ENCODE measurements at places on chromosomes 1 and 21.

GRCh38 chr21:25934771-25935224 lies 200.0 kb downstream of the GABPA start:
- DNase-seq: no peak

- DNase-seq: no peak
Observed at GRCh38 chr1:1067284-1067859, 6.7 kb downstream of the RNF223 start.

DNA sequence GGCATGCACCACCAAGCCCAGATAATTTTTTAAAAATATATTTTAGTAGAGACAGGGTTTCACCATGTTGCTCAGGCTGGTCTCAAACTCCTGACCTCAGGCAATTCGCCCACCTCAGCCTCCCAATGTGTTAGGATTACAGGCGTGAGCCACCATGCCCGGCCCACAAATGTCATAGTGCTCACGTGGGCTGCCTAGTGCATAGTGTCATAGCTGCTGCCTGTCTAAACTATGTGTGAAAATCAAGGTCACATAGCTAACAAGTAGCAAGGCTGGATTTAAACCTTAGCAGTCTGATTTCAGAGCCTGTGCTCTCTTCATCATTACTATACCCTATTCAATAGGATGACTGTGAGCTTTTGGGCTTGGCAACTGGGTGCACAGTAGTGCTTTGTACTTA lies 10.3 kb downstream of the C1orf141 start:
- DNase-seq: no peak

DNA sequence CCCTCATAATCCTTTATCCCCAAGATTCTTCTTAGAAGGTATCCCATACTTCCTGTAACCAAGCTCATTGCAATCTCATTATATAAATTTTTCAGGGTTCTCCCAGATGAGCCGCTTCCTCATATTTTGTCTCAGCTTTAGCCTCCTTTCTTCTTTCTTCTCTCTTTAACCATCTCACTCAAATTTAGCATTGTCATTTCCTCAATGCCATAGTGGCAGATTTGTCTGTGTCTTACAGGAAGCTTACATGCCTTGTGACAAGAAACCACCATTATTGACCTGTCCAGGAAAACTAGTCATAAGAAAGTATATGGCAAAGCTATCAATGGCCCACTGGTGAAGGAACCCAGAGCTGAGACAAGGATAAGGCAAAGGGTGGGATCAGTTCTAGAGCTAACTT lies 6.0 kb upstream of the FCRL2 start:
- DNase-seq: no peak

DNA sequence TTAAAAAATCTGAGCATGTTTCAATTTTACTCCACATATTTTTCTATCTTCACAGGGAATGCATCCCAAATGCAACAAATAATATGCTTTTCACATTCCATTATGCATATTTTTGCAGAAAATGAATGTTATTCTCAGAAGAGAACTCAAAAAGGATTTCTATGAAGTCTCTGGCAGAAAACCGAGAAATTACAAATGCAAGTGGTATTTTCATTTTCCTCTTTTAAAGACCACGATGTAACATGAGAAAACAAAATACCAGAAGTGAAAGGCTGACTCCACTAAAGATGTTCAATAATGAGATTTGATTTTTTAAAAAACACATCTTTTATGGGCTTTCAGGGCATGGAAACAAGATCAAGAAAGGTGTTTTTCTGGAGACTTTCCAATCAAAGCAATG lies 5.0 kb upstream of the PDC start:
- no peak for DNase-seq

- no peak for DNase-seq
Observed at GRCh38 chr1:209561532-209561931, 22.0 kb upstream of the CAMK1G start.

GRCh38 chr1:111372336-111372965 lies 55.1 kb downstream of the OVGP1 start:
- no peak for DNase-seq

GRCh38 chr1:183635099-183635605 lies 431 bp downstream of the ARPC5 start:
- DNase-seq: peak; percentile 13
